ENCODE measurements at places on chromosomes 1 and 21. TPM values are rescaled to one million over a fixed set of nuclear protein-coding genes. Genes with fewer than 3 reads are reported as not detected.

The GIPC2 gene
- total RNA-seq, result 26.1 TPM

- DNase-seq, result no peak
These were observed 32.4 kb upstream of the AGPAT3 start for GRCh38 chr21:43832648-43833047.

The FCRL2 gene
- total RNA-seq, result not detected

DNA sequence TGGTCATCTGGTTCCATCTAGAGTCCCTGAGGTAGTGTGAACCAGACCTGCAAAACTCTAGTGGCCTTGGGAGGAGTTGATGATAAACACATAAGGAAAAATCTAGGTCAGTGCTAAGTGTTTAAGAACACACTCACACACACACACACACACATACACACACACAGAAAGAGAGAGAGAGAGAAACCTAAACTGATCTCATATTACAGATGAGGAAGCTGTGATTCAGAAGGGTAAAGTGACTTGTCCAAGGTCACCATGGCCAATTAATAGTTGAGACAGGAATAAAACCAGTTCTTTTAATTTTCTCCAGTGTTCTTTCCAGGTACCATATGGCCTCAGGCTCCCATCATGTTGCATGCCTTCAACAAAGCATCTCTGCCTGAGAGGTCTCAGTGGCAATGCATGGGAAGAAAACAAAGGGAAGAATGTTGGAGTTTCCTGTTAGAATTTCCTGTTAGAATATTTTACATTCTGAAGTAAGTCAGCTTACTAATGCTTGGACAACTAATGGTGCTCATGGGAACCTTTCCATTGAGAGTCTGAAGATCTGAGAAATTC lies 77.3 kb upstream of the TSPAN2 start:
- peak; percentile 29 for DNase-seq

The PTGER3 gene
- total RNA-seq, result not detected

- no peak for DNase-seq
These were observed 24.4 kb downstream of the PCP4L1 start for GRCh38 chr1:161282991-161283390.

GRCh38 chr1:110262296-110262695 lies 52.2 kb downstream of the KCNC4 start:
- no peak for DNase-seq

GRCh38 chr1:160975026-160975425 lies 20.4 kb upstream of the ITLN2 start:
- DNase-seq, result no peak

The DISC1 gene
- total RNA-seq, result 10.9 TPM

DNA sequence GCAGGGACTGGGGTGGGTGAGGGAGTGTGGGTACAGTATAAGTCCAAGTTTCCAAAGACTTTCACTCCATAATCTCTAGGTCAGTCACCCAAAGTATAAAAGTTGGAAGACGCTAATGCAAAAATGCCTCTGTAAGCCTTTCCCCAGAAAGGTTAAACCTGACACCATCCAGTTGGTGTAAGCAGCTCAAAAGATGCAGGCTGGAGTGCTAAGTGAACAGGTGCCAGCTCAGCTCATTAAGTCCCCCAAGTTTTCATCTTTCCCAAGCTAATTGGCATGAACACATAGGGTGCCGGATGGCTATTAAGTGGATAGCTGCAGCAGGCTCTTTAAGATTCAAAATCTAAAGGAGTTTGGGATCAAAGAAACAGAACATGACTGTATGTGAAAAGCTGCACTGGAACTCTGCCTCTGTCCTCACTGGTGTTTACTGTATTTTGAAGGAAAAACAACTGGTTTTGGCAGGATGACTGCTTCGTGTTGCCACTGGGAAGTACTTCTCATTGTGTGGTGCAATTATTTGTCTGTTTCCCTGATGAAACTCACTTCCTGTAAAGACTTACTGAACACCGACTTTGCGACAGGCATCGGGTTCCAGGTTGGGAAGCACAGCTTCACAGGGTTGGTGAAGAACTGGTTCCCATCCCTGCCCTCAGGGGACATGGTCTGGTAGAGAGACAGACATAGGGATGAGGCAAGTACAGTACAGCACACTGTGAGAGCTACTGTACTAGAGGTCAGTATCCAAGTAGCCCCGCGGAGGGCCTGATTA lies 152.7 kb downstream of the DAB1 start:
- DNase-seq, result no peak

- DNase-seq, result no peak
These were observed 4.6 kb downstream of the PRUNE1 start for GRCh38 chr1:151012684-151013471.

- no peak for DNase-seq
These were observed 40.4 kb upstream of the PIGC start for GRCh38 chr1:172484252-172484651.

DNA sequence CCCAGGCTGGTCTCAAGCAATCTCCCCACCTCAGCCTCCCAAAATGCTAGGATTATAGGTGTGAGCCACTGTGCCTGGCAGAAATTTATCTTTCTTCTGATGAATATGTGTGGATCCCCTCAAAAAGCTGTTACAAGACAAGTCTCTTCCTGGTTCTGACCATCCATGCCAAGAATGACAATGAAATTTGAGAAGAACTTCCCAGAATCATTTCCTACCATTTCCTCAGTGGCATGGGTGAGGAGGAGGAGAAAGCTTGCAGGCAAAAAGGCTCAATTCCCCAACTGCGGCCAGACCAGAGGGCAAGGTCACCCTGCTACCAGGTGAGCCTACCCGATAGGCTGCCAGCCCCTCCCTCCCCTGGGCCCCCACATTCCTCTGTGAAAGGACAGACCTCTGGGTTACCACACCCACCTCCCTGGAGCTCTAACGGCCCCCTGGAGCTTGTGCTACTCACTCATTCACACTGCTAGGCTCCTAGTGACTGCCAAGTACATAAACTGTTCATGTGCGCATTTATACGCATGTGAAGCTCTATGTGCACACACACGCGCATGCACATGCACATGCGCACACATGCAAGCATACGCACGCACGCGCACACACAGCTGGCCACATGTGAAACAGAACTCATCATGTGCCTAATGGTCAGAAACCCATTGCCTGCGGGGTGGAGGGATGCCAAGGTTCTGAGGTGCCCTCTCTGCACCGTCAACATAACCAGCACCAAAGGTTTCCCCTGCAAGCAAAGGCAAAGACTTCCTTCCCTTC lies 17.0 kb downstream of the MRAP start:
- no peak for DNase-seq

The C1QC gene
- total RNA-seq, result not detected

GRCh38 chr1:53319296-53320101 lies 8.4 kb downstream of the LRP8 start:
- no peak for DNase-seq

DNA sequence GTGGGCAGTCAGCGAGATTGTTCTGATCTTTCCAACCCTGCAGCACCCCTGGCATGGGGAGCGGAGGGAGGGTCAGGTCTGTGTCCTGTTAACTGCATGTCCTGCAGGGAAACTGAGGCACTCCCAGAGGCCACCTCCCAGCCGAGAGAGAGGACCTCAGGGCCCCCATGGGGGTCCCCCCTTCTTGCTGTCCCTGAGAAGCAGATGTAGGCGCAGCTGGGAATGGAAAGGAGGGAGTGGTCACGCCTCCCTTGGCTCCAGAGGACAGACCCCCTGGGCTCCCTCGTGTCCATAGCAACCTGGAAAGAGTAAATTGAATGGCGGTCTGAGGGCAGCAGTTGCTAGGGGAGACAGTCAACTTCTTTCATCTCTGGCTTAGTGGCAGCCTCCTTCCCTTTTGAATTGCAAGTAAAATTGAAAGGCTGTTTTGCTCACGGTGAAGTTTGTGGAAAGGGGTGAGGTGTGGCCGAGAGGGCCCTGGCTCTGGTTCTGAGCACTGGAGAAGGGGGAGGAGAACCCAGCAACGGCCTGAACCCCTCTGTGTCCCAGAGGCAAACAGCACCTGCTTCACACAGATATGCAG lies 4.9 kb downstream of the CROCC start:
- DNase-seq, result no peak

DNA sequence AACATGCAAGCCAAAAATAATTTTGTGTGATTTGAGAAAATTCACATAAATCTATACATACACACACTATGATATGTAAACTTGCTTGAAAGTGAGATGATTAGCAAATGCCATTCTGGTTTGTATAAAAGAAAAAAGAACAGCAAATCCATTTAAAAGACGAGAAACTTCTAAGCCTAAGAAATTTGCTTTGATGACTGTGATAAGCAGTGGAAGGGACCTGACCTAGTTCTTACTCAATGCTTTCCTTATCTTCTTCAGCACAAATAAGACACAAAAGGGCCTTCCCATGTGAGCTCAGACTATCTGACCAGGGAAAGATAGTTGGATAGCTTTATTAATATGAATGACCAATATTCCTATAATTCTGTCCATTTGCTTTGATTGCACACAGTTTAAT lies 25.3 kb upstream of the NMNAT2 start:
- DNase-seq, result no peak

- DNase-seq, result no peak
These were observed 94.4 kb upstream of the TNFSF4 start for GRCh38 chr1:173301507-173301906.

- DNase-seq, result peak; percentile 54
These were observed 773 bp upstream of the DDX59 start for GRCh38 chr1:200670242-200671118.

DNA sequence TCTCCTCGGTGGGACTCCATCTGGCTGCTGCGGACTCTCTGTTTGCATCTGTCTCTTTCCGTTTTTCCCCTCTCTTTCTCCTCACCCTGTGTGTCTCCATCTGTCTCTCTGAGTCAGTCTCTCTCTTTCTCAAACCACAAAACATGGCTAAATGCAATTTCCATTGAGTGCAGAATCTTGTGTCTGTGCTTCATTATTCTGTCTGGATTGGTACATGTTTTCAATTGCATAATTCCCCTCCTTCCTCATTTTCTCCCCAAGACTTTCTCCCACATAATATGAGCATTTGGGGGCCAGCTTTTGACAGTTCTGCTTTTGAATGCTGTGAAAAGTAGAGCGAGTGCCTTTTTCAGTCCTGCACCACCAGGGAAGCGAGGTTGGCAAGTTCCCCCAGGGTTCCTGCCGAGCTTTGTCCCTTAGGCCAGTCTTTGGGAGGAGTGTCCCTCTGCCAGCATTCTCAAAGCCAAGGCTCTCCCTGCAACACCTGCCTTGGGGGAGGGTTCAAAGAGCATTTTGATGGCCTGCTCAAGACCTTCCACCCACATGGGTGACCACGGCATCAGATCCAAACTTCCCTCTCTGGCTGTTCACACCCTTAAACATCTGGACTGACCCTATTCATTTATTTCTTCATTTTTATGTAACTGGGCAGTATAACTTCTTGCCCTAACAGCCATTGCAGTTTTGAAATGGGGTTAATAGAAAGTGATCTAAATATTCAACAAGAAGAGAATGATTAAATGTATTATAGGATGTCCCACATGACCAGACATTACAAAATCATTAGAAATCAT lies 32.8 kb upstream of the SCMH1 start:
- DNase-seq, result no peak

DNA sequence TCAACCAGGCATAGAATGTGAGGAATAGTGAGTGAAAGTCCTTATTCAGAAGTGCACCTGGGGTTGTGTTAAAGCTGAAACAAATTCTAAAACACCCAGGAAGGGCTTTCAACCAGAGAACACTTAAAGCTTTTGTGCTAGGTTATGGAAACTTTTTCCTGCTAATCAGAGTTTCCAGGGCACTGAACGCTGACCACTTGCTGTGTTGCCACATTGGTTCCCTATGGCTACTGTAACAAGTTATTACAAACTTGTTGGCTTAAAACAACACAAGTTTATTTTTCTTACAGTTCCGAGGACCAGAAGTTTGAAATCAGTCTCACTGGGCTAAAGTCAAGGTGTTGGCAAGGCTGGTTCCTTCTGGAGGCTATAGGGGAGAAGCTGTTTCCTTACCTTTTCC lies 300.6 kb downstream of the HHAT start:
- no peak for DNase-seq

GRCh38 chr1:33275195-33275594 lies 18.9 kb downstream of the ZNF362 start:
- no peak for DNase-seq

DNA sequence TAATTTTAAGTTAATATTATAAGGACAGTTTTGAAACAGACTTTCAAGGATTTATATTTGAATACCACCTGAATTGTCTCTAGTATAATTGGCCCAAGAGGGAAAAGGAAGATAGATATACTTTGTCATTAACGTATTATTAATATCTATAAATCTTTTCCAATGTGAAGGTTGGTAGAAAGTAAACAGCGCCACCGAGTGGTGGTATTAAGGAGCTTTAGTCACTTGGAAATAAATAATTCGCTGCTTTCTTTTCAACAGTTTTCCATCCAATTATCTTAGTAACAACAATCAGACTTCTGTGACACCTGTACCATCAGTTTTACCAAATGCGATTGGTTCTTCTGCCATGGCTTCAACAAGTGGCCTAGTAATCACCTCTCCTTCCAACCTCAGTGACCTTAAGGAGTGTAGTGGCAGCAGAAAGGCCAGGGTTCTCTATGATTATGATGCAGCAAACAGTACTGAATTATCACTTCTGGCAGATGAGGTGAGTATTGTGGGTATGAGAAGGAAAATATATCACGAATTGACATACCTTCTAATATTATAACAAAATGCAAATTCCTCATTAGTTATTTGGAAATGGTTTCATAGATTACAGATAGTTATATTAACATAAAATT lies 37.7 kb downstream of the SH3GLB1 start:
- no peak for DNase-seq

The MRTO4 gene
- 47.0 TPM for total RNA-seq

DNA sequence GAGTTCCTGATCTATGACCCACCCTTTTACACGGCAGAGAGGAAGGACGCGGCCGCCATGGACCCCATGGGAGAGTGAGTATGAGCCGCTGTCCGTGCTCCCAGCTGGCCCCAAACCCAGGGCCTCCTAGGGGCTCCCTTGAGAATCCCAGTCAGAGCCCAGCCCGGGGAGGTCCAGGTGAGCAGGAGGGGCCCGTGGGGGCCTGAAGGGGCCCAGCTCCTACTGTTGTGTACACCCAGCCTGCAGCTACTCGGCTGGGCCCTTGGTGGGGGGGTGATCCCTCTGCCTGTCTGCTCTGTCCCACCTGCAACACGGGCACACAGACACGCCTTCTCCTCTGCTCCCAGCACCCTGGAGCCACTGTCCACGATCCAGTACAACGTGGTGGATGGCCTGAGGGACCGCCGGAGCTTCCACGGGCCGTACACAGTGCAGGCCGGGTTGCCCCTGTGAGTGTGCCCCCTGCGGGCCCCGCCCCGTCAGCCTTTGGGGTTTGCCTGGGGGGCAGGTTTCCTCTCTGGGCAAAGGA lies 28.6 kb upstream of the LRRC3 start:
- DNase-seq, result no peak
